Pancreas (tissue), 10 donors: ENCODE measurements at places on chromosomes 5 and 9.

- no peak for DNase-seq
These were observed 209.4 kb upstream of the TLE4 start for GRCh38 chr9:79362100-79363081.

- DNase-seq: no peak
These were observed 41.4 kb downstream of the DUSP1 start for GRCh38 chr5:172729588-172729987.

- DNase-seq: no peak
These were observed 90.6 kb upstream of the SLC25A48 start for GRCh38 chr5:135743705-135744411.

DNA sequence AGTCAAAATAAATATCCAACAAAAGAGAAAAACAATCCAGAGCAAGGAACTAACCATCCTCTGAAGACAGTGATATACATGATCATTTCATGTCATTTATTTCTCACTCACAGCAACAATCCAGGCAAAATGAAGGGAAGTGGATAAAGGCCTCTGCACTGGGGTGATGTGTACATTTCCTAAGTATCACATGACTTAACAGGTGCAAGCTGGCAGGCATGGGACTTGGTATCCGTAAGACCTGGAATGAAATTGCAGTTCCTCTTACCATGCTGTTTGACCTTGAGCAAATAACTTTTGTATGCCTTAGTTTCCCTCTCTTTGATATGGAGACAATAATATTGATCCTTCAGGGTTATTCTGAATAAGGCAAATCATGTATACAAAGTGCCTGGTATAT lies 77.6 kb downstream of the PRLR start:
- DNase-seq: peak; percentile 20

DNA sequence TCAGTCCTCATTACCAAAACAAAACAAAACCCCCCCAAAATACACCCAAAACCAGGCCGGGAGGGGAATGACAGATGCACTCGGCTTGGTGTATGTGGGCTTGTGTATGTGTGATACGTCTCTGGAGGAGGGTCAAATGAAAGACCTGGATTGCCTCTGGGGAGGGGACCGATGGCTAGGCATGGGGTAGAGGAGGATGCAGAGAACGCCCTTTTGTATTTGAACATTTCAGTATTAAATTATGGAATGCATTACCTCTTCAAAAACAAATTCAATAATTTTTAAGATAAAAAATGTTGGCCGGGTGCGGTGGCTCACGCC lies 61.4 kb downstream of the LMX1B start:
- no peak for DNase-seq

- DNase-seq: no peak
These were observed 7.8 kb upstream of the TNFAIP8 start for GRCh38 chr5:119347991-119348390.

GRCh38 chr9:94867842-94868312 lies 141.4 kb downstream of the AOPEP start:
- no peak for DNase-seq
